Fibroblast of lung (primary cell): ENCODE measurements at places on chromosomes 1 and 21.

GRCh38 chr1:43704838-43705237, 2.5 kb upstream of the ST3GAL3 start:
- DNase-seq = peak; percentile 47

DNA sequence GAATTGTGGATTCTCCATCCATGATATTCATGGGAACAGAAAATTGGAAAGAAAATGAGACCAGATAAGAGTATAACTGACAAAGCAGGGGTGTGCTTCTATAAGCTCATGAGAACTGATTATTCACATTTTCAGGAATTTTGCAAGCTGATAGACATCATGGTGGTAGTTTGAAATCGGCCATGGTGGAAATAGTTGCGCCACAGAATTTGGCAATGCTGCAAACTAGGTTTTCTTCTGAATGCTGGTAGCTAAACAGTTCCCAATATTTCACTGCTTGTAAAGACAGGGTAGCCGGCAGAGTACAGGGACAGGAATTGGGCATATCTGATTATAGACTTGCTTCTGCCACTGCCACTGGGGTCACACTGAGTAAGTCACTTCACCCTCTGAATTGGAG, 151.1 kb downstream of the PLXNA2 start:
- DNase-seq = no peak

DNA sequence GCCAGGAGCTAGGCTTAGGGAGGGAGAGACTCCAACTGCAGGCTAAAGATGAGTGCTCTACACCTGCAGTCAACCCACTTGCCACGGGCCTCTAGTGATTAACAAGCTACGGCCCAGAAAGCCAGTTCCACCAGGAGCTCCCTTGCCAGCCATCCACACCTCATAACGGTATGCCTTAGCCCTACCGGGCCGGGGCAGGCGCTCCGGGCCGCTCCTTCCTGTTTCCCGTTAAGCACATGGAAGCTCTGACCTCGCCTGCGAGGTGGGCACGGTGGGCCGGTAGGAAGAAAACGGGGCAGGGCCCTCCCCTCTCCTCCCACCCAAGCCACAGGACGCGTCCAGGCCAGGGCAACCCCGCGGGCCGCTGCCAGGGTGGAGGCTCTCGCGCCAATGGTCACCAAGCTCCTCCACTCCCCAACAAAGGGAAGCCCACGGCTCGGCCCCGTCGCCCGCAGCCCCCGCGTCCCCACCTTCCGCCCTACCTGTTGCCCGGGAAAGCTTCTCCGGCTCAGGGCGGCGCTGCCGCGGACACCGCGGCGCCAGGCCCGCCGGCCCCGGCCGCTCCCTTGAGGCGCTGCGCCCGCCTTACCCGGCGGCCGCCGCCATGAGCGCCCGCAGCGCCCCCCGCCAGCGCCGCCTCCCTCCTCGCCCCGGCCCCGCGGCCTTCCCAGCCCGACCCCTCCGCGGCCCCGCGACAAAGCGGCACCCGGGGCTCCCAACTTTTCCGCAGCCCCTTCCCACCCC, 627 bp downstream of the CERS2 start:
- no peak for DNase-seq

- DNase-seq = no peak
Measured at GRCh38 chr1:8711873-8712412, 105.5 kb downstream of the RERE start.

DNA sequence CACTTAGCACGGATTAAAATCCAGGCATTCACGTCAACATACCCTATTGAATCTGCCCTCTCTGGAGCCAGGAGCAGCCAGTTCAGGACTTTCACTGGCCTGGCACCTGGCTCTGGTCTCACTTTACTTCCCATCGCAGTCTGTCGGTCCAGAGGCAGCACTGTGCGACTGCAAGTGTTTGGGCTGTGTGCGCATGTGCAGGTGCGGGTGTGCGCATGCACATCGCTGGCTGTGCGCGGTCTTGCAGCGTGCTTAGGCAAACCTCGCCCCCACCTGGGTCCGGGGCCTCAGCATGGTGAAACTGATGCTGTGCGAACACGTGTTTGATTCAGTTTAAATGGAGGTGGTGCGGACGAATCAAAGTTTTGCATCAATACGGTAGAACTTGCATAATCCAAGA, 38.0 kb downstream of the ATF3 start:
- no peak for DNase-seq

- DNase-seq = peak; percentile 78
Measured at GRCh38 chr21:37032877-37033471, 26.5 kb downstream of the RIPPLY3 start.

GRCh38 chr1:224785040-224785328, 144.5 kb upstream of the DNAH14 start:
- peak; percentile 33 for DNase-seq

DNA sequence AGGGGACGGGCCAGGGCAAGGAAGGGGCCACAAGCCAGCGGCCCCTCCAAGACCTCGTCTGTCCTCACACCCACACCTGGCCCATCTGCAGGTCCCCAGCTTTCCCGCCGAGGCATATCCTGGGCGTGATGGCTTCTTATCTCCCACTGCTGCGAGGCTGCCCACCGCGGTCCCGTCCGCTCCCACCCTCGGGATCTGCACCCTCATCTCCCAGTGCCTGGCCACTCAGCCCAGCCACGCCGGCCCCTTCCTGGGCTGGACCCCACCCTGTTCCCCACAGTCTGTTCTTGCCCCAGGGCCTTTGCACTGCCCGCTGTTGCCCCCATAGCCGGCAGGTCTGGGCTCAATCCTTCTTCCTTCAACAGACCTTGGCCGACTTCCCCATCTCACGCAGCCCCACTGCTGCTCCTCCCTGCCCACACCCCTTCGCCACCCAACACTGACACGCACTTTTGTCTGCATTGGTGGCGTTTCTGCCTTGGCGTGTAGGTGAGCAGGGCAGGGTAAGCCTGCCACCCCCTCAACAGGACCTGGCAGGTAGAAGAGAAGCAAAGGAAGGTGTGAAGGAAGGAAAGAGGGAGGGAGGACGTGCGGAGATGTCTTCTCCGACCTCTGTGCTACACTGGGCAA, 4.4 kb upstream of the TTC34 start:
- DNase-seq = no peak

DNA sequence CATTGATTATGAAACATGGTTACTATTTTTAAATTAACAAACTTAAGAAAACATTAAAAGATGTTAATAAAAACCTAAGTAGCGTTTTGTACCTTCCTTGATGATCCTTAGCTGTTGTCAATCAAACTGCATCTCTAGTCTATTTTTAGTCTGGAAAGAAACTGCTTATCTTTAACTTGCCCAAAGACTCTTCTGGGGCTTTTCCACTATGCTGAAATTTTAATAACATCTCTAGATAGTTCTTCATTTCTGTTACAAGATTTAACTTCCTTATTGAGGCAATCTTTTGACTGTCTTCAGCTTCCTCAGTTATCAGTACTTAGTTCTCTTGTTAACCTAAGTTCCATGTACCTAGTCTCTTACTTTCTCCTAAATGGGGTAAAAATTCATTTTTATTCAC, 135.9 kb upstream of the HMCN1 start:
- DNase-seq = no peak
